ENCODE measurements at places on chromosomes 3 and 15.

GRCh38 chr15:86759800-86760523 is 680.3 kb downstream of the AGBL1 start:
- no peak for DNase-seq

DNA sequence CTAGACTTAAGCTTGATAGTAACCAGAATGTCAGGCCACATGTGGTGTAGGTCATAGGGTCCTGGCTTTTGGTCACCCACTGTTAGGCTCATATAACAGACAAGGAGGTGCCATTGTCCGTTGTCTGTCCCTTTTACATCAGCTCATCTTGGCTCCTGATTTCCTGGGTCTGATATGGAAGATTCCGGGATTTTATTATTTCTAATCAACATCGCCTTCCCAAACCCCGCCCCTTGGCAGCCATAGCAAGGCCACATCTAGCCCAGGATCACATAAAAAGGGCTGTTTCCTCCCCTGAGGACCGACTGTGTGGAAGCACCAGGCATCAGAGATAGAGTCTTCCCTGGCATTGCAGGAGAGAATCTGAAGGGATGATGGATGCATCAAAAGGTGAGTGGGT is at the start of gene TGM4:
Gene TGM4, plus strand, starts transcription at position 301 of the 400 bp plus-strand sequence. Its CDS starts 71 bp downstream, at position 372.
- DNase-seq: no peak

DNA sequence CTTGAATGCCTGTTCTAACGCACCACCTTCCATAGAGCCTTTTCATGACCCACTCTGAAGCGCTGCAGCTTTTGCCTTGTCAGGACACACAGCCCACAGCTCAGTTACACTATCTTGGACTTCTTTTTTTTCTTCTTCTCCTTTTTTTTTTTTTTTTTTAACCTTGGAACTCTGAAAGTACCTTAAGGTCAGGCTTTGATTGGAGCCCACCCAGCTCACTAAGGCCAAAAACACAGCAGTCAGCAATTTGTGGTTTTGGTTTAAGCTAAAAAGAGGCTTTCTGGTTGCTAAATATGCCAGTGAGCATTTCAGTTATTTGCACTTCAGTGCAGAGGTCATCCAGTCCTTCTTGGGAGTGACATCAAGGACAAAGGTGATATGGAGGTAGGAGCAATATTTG is 1.7 kb downstream of the SLC25A20 start:
- DNase-seq: no peak

- DNase-seq: no peak
These were observed 172.5 kb downstream of the PTPRG start for GRCh38 chr3:61733876-61734275.

GRCh38 chr15:89361451-89362202 is 27.0 kb upstream of the POLG start:
- DNase-seq: peak; percentile 21

DNA sequence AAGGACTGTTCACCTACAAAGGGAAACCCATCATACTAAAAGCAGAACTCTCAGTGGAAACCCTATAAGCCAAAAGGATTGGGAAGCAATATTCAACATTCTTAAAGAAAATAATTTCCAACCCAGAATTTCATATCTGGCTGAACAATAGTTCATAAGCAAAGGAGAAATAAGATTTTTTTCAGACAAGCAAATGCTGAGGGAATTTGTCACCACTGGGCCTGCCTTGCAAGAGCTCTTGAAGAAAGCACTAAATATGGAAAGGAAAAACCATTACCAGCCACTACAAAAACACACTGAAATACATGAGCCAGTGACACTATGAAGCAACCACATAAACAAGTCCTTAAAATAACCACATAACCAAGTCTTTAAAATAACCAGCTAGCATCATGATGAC is 28.9 kb upstream of the DCBLD2 start:
- no peak for DNase-seq

DNA sequence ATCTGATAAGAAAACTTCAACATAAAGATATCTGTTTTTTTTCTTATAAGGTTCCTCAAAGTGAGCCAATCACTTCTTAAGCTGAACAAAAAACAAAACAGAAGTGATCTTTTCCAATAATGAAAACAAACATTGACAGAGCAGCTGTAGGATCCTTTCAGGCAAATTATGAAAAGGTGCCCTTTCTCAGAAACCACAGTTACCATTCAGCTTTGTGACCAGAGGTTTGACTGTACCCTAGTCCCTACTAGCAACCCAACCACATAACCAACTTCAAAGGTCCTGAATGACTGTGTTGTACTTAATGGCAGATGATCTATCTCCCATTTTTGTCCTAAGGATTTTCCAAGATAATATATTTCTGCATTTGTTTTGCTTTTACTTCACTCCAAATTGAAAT is 39.4 kb upstream of the CCR2 start:
- DNase-seq: no peak

DNA sequence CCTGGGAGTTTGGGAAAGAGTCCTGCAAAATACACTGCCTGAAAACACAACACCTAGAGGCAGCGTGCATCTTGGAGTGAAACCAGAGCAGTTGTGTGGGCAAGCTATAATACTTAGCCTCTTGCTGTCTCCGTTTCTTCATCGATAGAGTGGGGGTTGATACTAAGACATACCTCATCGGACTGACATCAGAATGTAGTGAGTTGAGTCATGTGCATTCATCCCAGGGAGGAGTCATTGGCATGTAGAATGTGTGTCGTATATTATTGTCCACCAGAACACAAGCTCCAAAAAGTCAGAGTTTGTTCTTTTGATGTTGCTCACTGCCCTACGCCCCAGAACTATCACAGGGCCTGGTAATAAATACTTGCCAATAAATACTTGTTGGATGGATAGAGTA is 4.3 kb downstream of the SNTN start:
- peak; percentile 6 for DNase-seq

DNA sequence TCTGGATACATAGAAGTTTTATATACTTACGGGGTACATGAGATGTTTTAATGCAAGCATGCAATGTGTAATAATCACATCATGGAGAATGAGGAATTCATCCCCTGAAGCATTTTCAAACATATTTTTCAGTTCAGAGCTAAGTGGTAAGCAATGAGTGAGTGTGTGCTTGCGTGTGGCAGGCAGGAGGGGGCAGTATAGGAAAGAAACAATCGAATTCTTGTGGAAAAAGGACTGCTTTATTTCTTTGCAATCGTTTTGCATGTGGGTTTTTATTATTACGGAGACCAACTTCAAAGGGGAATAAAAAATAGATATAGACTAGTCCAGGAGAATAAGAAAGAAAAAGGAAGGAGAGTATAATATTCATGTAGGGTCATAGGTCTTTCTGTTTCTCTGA is 271.6 kb downstream of the CHL1 start:
- no peak for DNase-seq

DNA sequence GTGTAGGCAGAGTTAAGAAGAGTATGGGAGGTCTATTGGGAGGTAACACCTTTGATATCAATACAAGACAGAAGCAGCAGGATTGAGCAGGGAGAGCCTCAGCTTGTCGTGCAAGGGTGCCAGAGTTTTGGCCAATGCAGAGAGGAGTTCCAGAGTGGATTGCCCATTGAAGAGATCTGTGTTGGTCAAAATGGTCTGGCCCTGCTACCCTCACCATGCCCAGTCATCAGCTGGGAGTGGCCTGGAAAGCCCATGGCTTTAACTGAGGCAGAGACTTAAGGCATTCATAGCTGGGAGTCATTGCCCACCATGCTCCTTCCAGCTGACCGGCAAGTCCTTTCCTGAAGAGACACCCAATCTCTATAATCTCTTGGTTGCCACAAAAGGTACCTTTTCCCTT is 271.3 kb downstream of the ABHD5 start:
- no peak for DNase-seq

DNA sequence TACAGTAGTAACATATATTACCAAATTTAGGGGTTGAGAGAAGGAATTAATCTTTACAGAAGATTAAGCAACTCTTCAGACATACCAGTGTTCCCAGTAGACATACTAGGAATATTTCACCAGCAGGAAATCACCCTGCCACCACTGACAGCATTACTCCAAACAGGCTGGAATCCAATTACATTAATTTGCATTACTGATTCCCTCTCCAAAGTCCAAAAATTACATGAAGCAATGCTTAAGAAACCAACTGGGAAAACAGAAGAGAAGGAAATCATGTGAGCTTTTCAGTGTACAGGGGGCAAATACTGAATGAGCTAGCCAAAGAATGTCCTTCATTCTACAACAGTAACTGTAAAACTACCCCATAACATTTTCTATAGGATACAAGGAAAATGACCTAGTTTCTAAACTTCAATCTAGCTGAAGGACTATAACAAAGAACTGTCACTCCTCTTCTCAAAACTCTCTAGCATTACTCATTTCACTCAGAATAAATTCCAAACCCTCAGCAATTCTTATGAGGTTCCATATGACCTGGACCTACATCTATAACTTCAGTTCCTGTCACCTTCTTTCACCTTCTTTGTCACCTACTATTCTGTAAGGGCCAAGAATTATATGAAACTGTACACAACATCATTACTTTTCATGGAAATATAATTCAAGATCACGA is 72.7 kb downstream of the INO80 start:
- DNase-seq: peak; percentile 61

DNA sequence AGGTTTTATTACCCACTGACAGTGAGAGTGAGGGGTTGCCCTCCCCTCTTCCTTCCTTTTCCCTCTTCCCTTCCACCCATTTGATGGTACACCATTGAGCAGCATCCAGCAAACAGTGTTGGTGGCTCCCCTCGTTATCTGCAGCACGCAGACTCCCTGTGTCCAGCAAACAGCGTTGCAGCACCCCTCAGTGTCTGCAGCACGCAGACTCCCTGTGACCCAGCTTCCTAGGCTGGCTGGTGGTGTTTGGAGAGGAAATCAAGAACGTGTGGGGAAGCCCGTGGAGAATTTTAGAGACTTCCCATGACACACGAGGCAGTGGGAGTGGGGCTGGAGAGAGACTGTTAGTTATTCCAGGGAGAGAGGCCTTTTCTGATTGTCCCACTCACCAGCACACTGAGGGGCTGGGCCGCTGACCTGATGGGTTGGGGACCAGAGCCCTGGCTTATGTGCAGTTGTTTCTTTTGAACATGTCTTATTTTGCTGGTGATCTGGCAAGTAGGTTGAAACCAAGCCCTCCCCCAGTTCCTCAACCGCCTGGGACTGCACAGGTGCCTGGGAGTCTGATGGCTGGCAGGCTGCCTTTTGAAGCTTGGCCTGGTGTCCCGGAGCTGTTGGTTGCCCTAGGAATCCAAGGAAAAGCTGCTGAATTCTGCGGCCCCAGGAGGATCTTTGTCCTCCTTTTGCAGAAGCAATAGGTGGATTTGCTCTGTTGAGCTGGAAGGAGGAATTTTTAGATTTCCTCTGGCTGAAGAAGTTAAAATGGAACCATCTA is 19.0 kb downstream of the APBA2 start:
- no peak for DNase-seq

DNA sequence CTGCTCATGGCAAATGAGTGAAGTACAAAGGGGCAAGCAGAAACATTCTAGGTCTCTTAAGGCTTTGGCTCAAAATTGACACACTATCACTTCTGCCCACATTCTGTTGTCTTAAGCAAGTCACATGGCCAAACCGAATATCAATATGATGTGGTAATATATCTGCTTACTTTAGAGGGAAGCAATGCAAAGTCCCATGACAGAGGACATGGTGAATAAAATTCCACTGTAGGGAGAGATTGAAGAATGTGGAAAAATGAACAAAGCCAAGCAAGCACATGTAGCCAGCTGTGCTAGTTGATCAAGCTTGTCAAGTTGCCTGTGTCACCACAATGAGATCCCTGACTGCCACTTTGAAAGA is 11.2 kb upstream of the TBC1D5 start:
- peak; percentile 15 for DNase-seq

DNA sequence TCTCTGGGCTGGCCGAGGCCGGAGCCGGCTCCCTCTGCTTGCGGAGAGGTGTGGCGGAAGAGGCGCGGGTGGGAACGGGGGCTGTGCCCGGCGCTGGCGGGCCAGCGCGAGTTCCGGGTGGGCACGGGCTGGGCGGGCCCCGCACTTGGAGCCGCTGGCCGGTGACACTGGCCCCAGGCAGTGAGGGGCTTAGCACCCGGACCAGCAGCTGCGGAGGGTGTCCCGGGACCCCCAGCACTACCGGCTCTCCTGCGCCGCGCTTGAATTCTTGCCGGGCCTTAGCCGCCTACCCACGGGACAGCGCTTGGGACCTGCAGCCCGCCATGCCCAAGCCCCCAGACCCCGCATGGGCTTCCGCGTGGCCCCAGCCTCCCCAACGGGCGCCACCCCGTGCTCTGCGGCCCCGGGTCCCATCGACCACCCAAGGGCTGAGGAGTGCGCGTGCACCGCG is 736.3 kb upstream of the ARRDC4 start:
- DNase-seq: no peak

DNA sequence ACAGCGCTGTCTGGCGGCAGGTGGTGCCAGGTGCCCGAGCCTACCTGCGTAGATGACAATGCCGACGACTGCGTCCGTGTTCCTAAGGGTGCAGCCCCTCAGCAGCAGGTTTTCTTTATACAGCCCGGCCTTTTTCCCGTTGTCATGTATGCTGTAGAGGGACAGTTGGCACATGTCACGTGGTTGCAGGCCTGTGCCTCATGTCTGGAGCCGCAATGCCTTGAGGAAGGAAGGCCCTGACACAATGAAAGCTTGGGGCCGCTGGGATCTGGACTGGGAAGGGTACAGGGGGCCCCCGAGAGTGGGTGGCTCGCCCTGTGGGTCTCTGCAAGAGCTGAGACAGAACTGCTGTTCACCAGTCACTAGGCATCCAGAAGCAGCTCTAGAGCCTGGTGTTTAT is 136.0 kb downstream of the ATP10A start:
- DNase-seq: no peak

GRCh38 chr3:12424635-12425319 is 59.5 kb upstream of the TSEN2 start:
- DNase-seq: no peak

- DNase-seq: no peak
These were observed 54.0 kb downstream of the SNTN start for GRCh38 chr3:63706321-63707085.

DNA sequence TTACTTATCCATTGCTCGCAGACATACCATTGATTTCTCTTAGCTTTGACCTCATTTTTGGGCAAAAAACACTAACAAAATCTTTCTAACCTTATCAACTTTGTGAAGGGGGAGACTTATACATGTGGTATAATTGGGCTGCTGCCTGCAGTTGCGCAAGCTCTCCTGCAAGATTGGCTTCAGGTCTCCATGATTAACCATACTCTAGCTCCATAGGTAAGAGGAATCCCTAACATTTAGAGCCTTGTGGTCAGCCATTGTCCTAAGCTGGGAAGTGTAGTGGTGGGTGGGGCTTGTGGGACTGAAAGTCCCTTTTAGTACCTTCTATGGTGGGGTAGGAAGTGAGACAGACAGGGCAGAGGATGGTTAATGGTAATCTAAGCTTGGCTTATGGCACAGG is 179.6 kb upstream of the THRB start:
- no peak for DNase-seq

DNA sequence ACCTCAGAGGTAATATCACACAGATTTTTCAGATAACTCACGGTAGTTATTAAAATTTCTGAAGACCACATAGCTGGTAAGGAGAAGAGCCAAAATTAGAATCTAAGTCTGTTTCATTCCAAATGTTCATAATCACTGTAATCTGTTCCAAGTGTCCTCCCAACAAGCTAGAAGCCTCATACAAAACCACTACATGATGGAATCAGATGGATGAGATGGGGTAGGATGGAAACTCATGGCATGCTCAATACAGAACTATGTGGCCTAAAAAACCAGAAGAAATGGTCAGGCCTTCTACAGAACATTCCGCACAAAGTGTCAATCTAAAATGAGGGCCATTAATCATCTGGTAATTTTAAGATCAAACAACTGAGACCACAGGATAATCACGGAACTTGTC is 91.8 kb downstream of the THBS1 start:
- no peak for DNase-seq

Data from stromal cell of bone marrow (primary cell).